Suppressor macrophage (primary cell): ENCODE measurements at places on chromosomes 16 and 17.

DNA sequence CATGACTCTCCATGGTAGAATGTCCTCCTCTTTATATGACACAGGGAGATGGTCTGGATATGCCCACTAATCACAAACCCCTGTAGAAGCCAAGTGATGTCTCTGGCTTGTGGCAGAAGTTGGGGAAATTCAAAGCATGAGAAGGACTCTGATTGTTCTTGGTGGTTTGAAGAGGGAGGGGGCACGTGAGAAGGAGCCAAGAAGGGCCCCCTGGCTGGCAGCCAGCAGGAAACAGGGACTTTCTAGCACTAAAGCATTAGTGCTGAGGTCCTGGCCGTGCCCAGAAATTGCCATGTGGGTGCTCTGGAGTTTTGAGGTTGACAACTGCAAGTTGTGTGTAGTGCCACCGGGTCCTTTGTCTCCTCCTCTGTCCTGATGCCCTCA, 199.9 kb downstream of the LGALS9B start:
- peak; percentile 26 for DNase-seq

- DNase-seq: no peak
These were observed 27.1 kb upstream of the SCNN1B start for GRCh38 chr16:23274968-23275367.

GRCh38 chr17:79469646-79470045, 141.2 kb downstream of the RBFOX3 start:
- no peak for DNase-seq

DNA sequence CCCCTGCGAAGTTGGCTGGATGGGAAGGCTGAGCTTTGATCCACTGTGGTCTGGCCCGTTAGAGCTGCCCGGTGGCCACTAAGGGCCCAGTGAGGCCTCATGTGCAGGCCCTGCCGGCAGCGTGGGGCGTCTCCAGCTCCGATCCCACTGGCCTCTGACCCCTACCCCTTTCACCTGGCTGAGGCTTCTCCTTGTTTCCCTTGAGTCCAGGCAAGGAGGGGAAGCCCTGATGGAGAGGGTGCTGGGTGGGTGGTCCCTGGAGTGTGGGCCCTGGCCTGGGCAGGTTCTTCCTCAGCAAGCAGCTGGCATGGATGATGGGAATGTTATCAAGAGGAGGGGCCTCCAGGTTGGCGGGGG, 356.8 kb downstream of the SEC14L1 start:
- DNase-seq: no peak
